ENCODE measurements at places on chromosomes 6 and 20.

DNA sequence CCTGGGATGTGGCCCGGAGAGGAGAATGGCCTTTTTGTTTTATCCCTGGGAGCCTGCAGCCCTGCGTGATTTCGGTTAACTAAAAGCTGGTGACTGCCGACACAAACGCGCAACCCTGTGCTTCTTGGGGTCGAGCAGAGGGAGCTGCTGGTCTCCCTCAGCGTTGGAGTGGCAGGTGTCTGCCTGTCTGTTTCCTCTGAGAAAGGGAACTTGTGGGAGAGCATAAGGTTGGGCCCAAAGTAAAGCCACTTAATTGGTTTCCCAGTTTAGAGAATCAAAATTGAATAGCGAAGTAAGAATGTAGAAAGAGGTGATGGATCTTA is 500 bp downstream of the LTV1 start:
- DNase-seq = no peak

GRCh38 chr6:148325316-148326068 is 17.1 kb upstream of the SASH1 start:
- DNase-seq = no peak

DNA sequence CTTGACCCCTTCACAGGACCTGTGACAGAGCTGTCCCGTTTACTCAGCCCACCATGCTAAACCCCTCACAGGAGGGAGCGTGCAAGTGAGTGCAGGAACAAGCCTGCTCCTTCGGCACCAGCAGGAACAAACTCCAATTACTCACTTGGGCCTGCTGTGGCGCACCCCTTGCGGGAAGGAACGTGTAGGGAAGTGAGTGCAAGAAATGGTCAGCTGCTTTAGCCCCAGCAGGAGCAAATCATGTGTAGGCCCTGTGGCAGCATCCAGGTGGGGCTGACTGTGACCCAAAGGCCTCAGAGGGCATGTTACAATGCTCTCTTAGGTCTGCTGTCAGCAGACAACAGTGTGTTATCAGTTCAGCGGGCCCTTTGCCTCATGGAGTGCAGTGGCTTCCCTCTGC is 574.4 kb downstream of the PRKN start:
- no peak for DNase-seq

DNA sequence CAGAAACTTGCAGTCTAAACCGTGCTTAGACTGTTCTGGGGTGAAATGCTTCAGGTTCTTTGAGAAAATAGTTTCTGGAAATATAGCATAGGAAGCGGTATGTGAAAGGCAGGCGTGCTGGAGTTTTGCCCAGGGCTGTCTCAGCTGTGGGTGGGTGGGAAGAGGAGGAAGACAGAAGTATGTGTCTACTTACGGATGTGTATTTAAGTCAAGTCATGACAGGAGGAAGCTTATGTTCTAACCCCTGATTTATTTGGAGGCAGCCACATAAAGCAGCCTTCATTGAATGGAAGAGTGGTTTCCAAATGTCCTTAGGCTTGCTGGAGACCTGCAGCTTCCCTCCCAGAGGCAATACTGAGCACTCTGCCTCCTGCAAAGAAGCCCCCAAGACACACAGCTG is 345.8 kb upstream of the PRND start:
- no peak for DNase-seq

- DNase-seq = no peak
Observed at GRCh38 chr20:9149087-9149486, 80.2 kb downstream of the PLCB4 start.

DNA sequence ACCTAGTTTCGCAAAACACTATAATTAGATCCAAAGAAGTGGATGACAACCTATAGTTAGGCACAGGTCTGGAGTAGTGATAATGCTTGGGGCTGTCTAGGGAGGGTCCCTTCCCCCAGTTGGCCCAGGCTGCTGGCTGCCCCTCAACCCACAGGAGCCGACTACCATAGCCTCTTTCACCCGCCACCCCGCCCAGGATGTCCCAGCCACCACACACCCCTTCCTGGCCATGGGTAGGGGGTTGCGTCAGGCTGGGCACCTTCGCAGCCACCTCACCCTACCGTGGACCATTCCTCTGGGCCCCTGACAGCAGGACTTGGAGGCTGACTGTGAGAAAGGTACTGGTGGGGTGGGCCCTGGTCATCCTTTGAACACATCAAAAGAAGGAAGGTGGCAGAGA is 8.5 kb downstream of the TFEB start:
- no peak for DNase-seq

- no peak for DNase-seq
Observed at GRCh38 chr6:122871079-122871478, 82.0 kb downstream of the SMPDL3A start.

Measured in ovary (tissue), 10 donors.